ENCODE measurements at places on chromosomes 1 and 21. TPM values are rescaled to one million over a fixed set of nuclear protein-coding genes. Genes with fewer than 3 reads are reported as not detected.

GRCh38 chr1:41754540-41754939 lies 164.2 kb downstream of the HIVEP3 start:
- DNase-seq, result no peak

- DNase-seq, result no peak
Observed at GRCh38 chr1:190551638-190552037, 74.0 kb upstream of the BRINP3 start.

GRCh38 chr1:109266965-109267364 lies 16.0 kb downstream of the PSRC1 start:
- no peak for DNase-seq

GPR52 gene
- total RNA-seq, result 0.84 TPM
